Tibial nerve (tissue), 4 donors: ENCODE measurements at places on chromosomes 16 and 17.

GRCh38 chr17:61729690-61730268 is 133.5 kb downstream of the BRIP1 start:
- no peak overlapping the region for H3K27ac ChIP-seq
- no peak for DNase-seq
- no peaks in the 10 kb centered on the region for H3K4me1 ChIP-seq
- no peaks in the 10 kb centered on the region for H3K36me3 ChIP-seq
- no peaks in the 10 kb centered on the region for H3K27me3 ChIP-seq
- H3K4me3 ChIP-seq = no peak overlapping the region

- H3K36me3 ChIP-seq = no peaks in the 10 kb centered on the region
- H3K4me3 ChIP-seq = no peak overlapping the region
- H3K27ac ChIP-seq = no peak overlapping the region
- no peaks in the 10 kb centered on the region for H3K4me1 ChIP-seq
Measured at GRCh38 chr17:11628831-11629230, 30.6 kb downstream of the DNAH9 start.

DNA sequence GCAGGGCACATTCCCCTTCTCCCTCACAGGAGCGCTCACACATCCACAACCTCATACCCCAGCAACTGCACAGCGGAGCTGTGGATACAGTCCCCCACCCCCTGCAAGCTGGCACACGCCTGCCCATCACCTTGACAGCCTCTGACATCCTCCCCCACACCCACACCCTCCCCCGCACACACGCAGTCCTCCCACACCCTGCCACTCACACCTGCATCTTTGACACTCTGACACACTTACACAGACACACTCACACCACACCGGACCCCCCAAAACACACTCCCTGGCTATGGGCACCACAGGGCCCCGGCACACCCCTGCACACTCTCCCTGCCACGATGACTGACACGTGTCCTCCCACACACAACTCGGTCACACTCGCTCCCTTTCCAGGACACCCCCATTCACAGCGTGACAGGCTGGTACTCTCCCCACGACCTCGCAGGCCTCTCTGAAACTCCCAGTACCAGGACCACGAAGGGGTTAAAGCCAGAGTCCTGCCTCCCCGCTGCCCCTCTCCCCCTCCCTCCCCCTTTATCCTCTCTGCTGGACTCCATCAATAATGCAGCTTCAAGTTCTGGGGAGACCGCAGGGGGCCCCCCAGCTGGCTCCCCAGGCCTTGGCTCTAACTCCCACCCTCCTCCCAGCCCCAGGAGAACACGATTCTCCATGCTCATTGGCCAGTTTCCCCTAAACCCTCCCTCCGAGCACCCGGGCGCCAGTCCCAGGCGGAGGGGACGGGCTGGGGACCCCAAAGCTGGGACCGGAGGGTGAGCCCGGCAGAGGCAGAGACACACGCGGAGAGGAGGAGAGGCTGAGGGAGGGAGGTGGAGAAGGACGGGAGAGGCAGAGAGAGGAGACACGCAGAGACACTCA is at the start of gene PPP1R1B:
Gene PPP1R1B (plus strand): TSS at position 782 of the 876 bp plus-strand sequence. CDS start 441 bp downstream, outside the sequence.
- DNase-seq = no peak
- H3K36me3 ChIP-seq = no peaks in the 10 kb centered on the region
- peak within 1 kb of the TSS; percentile 61 for H3K27ac ChIP-seq
- peak within 1 kb of the TSS; percentile 49 for H3K4me3 ChIP-seq
- peaks cover 56% of the 10 kb centered on the region for H3K27me3 ChIP-seq

GRCh38 chr16:24688359-24688758 is 41.1 kb upstream of the TNRC6A start:
- no peaks in the 10 kb centered on the region for H3K36me3 ChIP-seq
- H3K27ac ChIP-seq = no peak overlapping the region

- H3K4me1 ChIP-seq = no peaks in the 10 kb centered on the region
- no peak overlapping the region for H3K27ac ChIP-seq
Measured at GRCh38 chr17:62062302-62062701, 2.8 kb downstream of the MED13 start.

DNA sequence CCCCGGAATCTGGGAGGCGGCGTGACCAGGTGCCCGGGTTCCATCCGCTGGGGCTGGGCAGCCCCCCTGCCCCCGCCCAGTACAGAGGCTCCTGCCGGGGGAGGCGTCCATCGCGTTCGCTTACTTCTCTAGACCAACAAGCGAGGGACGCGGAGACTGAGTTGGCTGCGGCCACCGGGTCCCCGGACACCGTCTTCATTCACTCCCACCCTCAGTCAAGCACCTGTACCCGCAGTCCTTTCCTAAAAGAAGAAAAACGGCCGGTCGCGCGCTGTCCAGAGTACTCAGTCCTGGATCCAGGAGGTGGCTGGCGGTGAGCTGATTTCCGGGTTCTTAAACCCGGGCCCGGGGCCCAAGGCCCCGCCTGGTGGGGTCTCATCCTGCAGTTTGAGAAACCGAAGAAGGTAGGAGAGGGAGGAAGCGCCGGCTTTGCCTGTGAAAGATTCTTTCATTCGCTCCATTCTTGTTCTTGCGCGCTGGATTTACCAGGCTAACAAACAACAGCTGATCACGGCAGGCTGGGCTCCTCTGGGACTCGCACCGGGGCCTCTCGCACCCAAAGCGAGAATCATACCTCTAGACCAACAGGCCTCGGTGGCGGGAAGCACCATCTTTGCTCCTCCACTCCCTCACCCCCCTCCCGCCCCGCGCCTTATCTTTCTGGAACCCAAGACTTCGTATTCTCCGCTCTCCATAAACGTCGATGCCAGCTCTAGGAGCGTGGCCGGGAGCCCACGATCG is 17.4 kb upstream of the OR1F1 start:
- peaks cover 78% of the 10 kb centered on the region for H3K27me3 ChIP-seq
- no peaks in the 10 kb centered on the region for H3K36me3 ChIP-seq
- DNase-seq = no peak
- peaks cover 29% of the 10 kb centered on the region for H3K4me1 ChIP-seq

DNA sequence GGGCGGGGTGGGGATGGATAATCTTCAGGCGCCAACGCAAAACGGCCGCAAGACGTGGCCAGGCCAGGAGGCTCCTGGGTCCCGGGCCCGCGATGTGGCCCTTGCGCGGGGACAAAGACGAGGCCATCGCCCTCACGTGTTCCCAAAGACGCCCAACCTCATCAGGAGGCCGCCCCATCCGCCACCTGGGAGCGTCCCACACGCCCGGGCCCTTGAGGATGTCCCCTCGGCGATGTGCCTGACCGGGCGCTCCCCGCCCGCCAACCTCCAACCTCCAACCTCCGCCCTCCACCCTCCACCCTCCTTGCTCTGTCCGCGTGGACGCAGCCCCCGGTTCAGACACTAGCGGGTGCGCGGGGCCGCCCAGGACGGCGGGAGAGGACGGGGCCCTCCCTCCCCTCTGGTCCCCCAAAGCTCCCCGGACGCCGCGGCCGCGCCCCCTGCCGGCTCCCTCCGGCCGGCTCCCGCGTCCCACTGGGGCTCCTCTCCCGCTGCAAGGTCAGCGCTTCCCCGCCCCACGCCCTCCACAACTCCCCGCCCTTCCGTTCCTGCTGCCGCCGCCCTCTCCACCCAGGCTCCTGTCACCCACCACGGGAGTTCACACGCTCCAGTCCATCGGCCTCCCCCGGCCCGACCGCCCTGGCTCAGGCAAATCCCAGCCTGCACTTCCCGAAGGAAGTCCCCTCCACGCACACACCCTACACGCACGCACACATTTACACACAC is 250.8 kb upstream of the RPL38 start:
- no peaks in the 10 kb centered on the region for H3K4me1 ChIP-seq
- H3K27me3 ChIP-seq = no peaks in the 10 kb centered on the region
- peak overlapping the region; percentile 23 for H3K4me3 ChIP-seq
- no peak overlapping the region for H3K27ac ChIP-seq

GRCh38 chr17:57195785-57196460 is 60.4 kb upstream of the MSI2 start:
- H3K36me3 ChIP-seq = no peaks in the 10 kb centered on the region
- no peaks in the 10 kb centered on the region for H3K4me1 ChIP-seq
- no peaks in the 10 kb centered on the region for H3K27me3 ChIP-seq
- no peak overlapping the region for H3K27ac ChIP-seq

DNA sequence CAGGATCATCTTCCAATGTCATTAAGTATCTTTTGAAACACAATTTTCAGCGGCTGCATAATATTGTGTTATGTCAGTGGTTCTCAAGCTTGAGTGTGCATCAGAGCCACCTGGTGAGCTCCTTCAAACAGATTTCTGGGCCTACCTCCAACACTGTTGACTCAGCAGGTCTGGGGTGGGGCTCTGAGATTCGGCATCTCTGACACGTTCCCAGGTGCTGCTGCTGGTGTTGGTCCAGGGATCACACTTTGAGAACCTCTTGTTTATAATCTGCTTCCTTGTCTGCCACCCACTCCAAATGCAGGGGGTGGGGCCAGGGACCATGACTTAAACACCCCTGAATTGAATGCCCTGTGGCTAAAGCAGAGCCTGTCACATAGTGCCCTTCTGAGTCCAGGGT is 73.8 kb upstream of the HNF1B start:
- no peaks in the 10 kb centered on the region for H3K4me1 ChIP-seq
- H3K36me3 ChIP-seq = no peaks in the 10 kb centered on the region
- H3K27ac ChIP-seq = no peak overlapping the region
- H3K4me3 ChIP-seq = no peak overlapping the region
- DNase-seq = no peak
- no peaks in the 10 kb centered on the region for H3K27me3 ChIP-seq

DNA sequence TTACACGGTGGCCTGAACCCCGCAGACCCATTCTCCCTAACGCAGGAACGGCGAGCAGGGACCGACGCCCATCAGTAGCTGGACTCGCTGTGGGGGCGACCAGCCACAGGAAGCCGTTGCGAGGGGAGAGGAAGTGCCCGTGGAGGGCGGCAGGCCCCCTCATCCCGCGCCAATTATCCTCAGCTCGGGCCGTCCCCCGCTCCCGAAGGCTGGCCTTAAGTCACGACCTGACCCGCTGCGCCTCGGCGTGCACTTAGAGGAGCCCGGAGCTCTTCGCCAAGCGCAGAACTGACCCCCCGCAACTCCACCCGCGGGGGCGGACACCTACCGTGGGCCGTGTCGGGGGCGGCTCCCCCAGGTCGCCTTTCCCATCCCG is 401 bp downstream of the ARL16 start:
- no peaks in the 10 kb centered on the region for H3K27me3 ChIP-seq
- no peak overlapping the region for H3K27ac ChIP-seq
- H3K4me1 ChIP-seq = peaks cover 33% of the 10 kb centered on the region
- no peak for DNase-seq
- peaks cover 49% of the 10 kb centered on the region for H3K36me3 ChIP-seq

DNA sequence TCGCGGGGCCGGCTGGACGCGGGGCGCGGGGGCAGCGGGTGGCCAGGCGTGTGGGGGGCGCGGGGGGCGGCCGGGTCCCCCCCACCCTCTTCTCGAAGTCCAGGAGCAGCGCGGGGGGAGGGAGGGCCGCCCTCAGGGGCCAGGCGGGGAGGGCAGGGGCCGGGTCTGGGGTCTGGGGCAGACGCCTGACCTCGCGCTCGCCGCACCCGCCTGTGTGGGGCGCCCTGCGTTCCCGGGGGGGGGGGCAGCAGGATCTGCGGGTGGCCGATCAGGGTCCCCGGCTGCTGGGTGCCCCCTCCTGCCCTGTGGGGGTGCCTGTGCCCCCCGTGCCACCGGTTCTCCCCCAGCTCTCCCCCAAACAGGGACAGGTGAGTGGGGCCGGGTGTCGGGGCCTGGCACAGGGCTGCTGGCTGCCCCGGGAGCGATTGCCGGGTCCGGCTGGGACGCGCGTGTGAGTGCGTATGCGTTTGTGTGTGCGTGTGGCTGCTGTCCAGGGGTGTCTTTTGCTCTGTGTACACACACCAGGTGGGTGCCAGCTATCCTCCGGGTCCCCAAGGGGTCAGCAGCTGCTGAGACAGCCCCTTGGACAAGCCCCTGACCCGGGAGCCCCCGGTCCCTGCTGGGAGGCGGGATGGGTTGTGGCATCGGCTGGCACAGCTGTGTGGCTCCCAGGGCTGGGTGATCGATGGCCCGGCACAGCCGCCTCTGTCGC is 663 bp downstream of the PRR35 start:
- H3K27ac ChIP-seq = no peak overlapping the region
- H3K4me3 ChIP-seq = no peak overlapping the region
- peaks cover 26% of the 10 kb centered on the region for H3K4me1 ChIP-seq
- no peaks in the 10 kb centered on the region for H3K36me3 ChIP-seq

- H3K4me3 ChIP-seq = no peak overlapping the region
- no peaks in the 10 kb centered on the region for H3K27me3 ChIP-seq
- DNase-seq = no peak
- no peak overlapping the region for H3K27ac ChIP-seq
- no peaks in the 10 kb centered on the region for H3K4me1 ChIP-seq
Measured at GRCh38 chr17:28755486-28755885, 11.7 kb downstream of the TRAF4 start.

DNA sequence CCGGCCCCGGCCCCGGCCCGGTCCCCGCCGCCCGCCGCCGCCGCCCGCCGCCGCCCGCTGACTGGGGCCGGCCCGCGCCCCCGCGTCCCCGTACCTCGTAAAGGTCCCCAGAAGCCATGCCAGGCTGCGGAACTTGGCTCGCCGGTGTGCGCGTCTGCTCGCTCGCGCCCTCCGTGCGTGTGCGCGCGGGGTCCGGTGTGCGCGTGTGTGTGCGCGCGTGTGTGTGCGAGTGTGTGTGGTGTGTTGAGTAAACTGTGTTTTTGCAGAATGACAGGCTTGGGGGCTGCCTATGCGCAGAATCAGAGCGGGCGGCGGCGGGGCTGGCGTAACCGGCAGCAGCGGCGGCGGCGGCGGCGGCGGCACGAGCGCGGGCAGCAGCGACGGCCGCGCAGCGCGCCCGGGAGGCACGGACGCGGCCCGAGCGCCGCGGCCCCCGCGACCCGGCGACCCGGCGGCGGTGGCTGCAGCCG is 307 bp downstream of the CDYL2 start:
- peak overlapping the region; percentile 58 for H3K4me3 ChIP-seq
- H3K4me1 ChIP-seq = no peaks in the 10 kb centered on the region
- H3K36me3 ChIP-seq = no peaks in the 10 kb centered on the region
- H3K27ac ChIP-seq = no peak overlapping the region
- H3K27me3 ChIP-seq = peaks cover 9% of the 10 kb centered on the region

DNA sequence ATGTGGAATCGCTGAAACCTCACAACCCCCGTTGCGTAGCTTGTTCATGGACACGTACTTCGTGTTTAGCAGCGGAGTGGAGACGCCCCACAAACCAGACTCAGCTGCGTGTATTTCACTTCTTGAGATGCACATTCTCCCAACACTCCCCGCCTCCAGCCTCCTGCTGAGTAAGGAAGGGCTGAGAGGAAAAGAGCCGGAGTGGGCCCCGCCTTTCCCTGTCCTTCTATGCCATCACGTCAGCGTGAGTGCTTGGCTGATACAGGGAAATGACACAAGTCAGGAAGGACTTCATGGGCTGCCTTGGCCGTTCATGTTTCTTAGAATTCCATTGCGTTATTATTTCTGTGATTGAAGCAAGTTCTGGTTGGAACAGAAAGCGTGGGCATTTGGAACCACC is 68.6 kb upstream of the CBX4 start:
- H3K36me3 ChIP-seq = no peaks in the 10 kb centered on the region
- no peak overlapping the region for H3K27ac ChIP-seq
- H3K27me3 ChIP-seq = peaks cover 24% of the 10 kb centered on the region
- H3K4me3 ChIP-seq = no peak overlapping the region
- DNase-seq = no peak
- no peaks in the 10 kb centered on the region for H3K4me1 ChIP-seq
